ENCODE measurements at places on chromosomes 3 and 15.

GRCh38 chr3:1171320-1171719, 78.5 kb downstream of the CNTN6 start:
- no peak for DNase-seq

DNA sequence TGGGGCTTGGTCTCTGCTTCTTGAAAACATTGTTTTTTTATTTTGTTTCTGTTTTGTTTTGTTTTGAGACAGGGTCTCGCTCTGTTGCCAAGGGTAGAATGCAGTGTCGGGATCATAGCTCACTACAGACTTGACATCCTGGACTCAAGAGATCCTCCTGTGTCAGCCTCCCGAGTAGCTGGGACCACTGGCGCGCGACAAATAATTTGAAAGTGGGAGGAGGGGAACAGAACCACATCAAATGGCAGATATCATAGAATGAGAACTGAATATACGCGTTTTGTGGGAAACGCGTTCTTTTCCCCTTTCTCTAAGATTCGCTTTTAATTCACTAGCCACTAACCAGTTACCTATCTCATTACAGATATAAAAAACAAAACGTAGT, 641 bp upstream of the VPS13C start:
- DNase-seq, result no peak

DNA sequence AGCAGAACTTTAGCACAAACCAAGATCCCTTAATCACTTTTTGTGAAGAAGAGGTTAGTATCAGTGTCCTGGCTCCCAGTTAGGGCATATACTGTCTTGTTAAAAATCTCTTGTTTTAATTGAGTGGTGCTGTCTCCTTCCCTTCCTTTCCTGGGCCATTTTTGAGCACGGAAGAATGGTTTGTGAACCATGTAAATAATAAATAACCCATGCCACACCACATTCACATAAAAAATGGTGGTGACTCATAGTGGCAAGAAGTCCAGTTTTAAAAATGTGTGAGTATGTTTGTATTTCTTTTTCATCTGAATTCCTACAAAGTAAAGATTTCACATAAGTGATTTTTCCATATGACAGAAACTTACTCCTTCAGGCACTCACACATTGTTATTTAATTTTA, 59.1 kb upstream of the SPRED1 start:
- DNase-seq, result no peak

DNA sequence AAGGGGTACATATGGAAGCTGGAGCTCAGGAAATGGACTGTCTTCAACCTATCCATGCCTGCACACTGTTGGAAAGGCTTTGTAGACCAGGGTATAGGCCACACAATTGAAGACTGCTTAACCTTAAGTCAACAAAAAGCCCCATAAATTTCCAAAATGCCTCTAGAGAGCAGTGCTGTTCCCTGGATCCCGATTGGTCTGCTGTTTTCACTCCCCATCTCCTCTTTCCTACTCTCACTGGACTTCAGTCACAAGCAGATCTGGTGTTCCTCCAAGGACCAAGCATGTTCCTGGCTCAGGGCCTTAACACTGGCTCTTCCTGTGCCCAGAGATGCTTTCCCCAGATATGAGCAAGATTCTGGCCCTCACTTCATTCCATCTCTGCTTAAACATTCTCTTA, 22.8 kb upstream of the LRRC34 start:
- no peak for DNase-seq

GRCh38 chr3:29976871-29977270, 629.5 kb upstream of the TGFBR2 start:
- DNase-seq, result no peak

GRCh38 chr15:100569391-100569790, 32.6 kb downstream of the LINS1 start:
- no peak for DNase-seq

GRCh38 chr3:49883998-49884397, 14.3 kb upstream of the CAMKV start:
- no peak for DNase-seq

DNA sequence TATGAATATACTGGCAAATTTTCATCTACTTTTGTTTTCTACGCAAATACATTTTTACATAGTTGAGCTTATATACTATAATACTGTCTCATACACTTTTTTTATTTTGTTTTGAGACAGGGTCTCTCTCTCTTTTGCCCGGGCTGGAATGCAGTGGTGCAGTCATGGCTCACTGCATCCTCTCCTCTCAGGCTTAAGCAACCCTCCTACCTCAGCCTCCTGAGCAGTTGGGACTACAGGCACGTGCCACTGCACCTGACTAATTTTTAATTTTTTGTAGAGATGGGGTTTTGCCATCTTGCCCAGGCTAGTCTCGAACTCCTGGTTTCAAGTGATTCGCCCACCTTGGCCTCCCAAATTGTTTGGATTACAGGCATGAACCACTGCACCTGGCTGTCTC, 25.9 kb downstream of the HACL1 start:
- no peak for DNase-seq

GRCh38 chr3:30476368-30477084, 129.9 kb upstream of the TGFBR2 start:
- DNase-seq, result no peak

DNA sequence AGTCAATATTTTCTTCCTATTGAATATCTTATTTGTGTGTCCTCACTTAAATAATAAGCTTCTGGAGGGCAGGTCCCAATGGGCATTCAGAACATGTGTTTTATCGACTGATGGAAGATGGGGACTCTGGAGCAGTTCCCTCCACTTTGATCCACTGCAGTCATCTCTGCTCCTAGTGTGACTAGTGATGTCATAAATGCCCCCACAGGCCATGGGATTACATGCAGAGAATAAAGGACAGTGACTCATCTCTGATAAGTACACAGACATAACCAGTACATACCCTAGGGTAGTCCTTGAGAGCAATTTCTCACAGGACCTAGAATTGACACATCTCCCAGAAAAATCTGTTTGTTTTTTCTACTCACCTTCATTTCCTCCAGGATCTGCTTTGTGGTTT, 49.4 kb upstream of the FMN1 start:
- DNase-seq, result no peak

DNA sequence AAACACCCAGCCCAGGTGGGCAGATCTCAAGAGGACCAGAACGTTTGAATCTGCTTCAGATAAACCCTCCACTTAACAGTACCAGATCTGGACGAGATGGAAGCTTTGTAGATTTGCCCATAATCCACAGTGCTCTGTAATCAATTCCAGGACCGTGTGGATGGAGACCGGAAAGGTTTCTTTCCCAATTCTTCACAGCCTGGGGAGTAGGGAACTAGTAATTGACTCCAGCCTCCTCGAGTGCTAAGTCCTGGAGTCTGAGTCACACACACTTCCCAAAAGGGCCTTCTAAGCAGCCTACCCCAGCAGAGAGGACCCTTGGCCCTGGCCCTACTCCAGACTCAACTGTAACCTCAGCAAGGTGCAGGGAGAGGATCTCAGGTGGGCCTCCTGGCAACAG, 56.2 kb upstream of the TSEN2 start:
- no peak for DNase-seq

- no peak for DNase-seq
Measured at GRCh38 chr3:57142411-57142723, 22.8 kb downstream of the IL17RD start.

- no peak for DNase-seq
Measured at GRCh38 chr3:39638301-39638700, 170.8 kb downstream of the MOBP start.

DNA sequence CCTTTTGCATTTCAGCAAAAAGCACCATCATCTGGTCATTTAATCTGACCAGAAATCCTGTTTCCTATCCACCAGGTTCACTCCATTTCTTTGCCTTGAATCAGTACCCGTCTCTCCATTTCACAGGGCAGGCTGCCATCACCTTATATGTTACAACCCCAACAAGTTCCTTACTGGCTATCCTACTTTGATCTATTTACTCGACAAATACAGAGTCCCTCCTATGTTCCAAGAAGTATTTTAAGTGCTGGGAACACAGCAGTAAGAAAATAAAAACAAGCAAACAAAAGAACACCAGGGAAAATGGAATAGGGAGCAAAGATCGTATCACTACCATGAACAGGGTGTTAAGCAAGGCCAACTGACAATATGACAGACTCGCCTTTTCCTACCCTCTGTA, 295.2 kb upstream of the WNT5A start:
- no peak for DNase-seq

GRCh38 chr15:61527836-61528580, 298.9 kb upstream of the RORA start:
- DNase-seq, result no peak

DNA sequence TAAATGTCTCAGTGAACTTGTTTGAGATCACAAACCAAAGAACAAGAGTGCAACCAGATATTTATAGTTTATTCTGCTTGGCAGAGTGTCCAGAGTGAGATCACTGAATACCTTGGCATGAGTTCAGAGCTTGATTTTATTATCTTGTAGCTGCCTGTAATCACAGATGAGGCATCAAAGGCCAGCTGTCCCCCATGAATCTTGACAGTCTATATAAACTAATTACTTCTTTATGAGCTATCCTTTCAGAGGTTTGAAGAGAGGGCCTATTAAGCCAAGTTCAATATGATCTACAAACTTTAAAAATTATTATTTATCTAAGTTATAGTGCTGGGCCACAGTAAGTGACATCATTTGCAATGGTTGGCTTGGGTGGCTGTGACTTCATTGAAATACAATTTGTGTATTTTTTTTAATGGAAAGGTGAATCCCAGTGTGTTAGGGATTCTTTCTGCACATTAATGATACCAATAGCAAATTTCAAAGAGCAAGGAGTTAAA, 251.5 kb downstream of the CLSTN2 start:
- DNase-seq, result no peak

- no peak for DNase-seq
Measured at GRCh38 chr15:27529399-27529798, 558.4 kb downstream of the GABRG3 start.

GRCh38 chr15:68789534-68790241, 31.0 kb downstream of the ANP32A start:
- no peak for DNase-seq

Data from Right ventricle myocardium inferior (tissue), 1 donor.